ENCODE measurements at places on chromosomes 12 and 14.

DNA sequence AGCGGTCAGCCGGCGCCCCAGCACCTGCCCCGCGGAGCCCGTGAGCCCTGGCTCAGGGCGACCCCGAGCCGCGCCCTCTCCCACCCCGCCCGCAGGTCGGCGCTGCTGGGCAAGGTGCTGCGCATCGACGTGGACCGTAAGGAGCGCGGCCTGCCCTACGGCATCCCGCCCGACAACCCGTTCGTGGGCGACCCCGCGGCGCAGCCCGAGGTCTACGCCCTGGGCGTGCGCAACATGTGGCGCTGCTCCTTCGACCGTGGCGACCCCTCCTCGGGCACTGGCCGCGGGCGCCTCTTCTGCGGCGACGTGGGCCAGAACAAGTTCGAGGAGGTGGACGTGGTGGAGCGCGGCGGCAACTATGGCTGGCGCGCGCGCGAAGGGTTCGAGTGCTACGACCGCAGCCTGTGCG, 14.4 kb downstream of the HHIPL1 start:
- DNase-seq, result no peak

DNA sequence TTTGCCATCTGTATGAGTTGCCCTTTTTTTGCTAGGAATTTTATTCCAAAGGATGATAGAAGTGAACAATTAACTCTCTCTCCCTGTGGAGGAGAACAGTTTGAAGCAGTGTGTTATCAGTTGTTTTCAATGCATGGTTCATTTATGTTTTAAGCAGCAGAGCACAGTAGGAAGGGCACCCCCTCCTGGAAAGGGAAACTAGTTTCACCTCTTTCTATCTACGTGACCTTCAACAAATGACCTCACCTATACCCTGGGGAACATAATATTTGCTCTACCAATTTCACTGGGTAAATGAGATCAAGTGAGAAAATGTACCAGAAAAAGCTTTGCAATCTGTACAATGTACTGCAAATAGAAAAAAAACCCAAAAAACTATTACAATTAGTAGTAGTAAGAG, 5.4 kb upstream of the DCP1B start:
- DNase-seq, result no peak

GRCh38 chr12:124668602-124669001, 101.2 kb upstream of the NCOR2 start:
- DNase-seq, result no peak

DNA sequence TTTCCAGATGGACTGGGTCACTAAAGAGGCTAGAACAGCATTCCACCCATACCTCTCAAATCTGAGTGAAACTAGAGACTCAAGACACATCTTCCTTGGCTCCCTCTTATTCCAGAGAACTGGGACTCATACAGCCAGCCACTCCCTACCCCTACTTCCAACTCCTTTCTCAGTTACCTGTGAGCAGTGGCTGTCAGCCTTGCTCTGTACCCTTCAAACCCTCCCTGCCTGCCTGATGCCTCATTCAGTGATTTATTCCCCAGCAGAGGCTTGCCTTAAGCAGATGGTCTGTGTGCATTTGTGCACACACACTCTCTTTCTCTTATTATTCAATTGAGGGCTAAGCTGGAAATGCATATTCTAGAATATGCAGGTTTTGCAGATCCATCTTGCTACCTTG, 14.6 kb downstream of the GPR84 start:
- DNase-seq, result no peak

- DNase-seq, result no peak
These were observed 16.8 kb downstream of the ERO1A start for GRCh38 chr14:52678591-52678990.

GRCh38 chr14:69882116-69882864, 3.1 kb downstream of the SMOC1 start:
- DNase-seq, result no peak

DNA sequence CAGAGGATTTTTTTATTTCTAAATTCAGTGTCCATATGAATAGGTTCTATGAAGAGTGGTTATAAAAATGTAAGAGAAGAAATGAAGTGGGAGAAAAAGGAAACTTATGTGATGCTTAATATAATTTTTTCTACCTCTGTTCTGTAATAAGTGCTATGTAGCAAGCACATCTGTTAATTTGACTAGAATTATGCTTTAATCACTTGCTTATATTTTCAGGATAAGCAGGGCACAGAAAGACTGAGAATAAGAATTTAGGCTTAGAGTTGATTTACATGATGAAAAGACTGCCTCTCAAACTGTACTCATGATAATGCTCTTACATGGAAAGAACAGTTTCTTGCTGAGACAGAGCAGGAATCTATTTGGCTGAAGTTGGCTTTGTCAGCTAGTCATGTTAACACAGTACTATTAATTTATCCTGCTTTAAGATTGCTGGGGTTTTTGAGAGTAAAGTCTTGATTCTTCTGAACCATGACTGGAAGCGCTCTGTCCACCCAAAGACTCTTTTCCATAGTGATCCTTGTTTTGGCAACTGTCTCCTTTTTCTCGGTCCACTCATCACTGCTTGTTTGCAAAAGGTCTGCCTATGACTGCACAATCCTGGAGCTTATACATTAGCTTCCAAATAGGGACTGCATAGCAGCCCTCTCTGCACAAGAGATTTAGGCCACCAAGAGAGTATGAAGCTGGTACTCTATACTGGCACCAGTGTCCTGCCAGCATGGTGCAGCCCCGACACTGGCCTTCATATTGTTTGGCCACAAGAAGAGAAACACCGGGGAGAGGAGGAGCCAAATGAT, 98.8 kb downstream of the AKAP6 start:
- DNase-seq, result no peak

GRCh38 chr14:62062645-62063044, 300.4 kb downstream of the SNAPC1 start:
- no peak for DNase-seq

Data from stimulated activated CD4-positive, alpha-beta T cell treated with anti-CD3 and anti-CD28 coated beads, Interleukin-1b, Interleukin-23, amount 100 ng/mL, for 4 hours (primary cell).